Stimulated activated CD8-positive, alpha-beta memory T cell treated with anti-CD3 and anti-CD28 coated beads, Interleukin-2, amount 100 ng/mL, for 48 hours (primary cell): ENCODE measurements at places on chromosomes 1 and 21.

GRCh38 chr21:36065497-36066036, 4.3 kb upstream of the CBR1 start:
- no peak for DNase-seq

- no peak for DNase-seq
Observed at GRCh38 chr1:230057681-230058565, 9.1 kb upstream of the GALNT2 start.

DNA sequence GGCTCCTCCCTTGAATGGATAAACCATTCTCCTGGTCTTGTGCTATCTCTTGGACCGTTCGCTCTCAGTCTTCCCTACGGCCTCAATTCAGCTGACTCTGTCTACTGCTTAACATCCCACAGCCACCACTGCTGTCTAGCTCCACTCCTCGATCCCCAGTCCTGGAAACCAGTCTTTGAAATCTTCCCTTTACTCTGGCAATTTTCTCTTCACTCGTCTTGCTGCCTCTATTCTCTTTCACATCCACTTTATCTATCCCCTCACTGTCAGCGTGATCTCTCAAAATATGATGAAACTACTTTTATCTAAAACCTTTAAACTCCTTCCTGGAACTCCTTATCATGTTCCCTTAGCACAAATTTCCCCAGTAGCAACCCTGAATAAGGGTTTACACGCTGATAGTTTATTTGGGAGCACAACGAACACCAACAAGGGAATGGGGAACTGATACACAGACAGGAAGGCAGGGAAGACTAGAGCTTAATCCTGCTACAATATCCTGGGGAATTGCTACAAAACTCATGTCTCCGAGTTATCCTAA, 131.6 kb upstream of the SAMSN1 start:
- no peak for DNase-seq

- DNase-seq, result no peak
Observed at GRCh38 chr21:42027085-42027821, 17.1 kb upstream of the ZBTB21 start.

DNA sequence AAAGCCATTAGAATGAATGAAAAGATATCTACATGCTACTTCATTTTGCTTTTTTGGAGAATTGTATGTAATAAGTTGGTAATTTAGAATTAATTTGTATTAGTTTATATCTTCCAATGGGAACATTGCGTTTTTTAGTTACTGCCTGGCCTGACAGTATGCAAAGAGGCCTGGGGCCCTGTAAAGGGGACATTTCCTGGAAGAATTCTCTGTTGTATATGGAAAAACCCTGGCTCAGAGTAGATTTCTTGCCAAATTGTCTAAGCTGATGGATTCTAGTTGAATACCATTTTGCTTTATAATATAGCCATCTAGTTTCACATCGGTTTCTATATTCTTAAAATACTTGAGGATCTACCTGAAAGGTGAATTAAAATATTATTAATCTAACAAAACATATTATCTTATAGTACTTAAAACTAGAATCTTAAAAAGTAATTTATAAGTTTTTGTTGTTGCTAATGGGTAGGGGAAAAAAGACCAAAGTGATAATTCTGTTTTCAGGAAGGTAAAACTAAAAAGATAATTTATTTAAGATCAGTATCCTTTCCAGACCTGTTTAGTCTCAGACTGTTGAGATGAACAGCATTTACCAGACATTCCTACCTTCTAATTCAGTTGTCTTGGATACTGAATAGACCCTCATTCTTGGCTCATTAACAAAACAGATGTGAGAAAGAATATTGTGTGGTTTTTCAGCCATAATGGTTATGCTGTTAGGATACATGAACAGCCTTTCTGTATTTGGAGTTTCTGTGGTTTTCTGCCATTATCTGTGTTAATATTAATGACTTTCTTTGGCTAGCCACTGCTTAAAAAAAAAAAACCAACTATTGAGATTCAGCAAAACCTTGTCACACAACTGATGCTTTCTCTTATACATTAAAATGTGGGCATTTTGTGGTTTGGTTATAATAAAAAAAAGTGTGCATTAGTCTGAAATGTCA, 4.8 kb downstream of the AGO3 start:
- DNase-seq, result no peak

DNA sequence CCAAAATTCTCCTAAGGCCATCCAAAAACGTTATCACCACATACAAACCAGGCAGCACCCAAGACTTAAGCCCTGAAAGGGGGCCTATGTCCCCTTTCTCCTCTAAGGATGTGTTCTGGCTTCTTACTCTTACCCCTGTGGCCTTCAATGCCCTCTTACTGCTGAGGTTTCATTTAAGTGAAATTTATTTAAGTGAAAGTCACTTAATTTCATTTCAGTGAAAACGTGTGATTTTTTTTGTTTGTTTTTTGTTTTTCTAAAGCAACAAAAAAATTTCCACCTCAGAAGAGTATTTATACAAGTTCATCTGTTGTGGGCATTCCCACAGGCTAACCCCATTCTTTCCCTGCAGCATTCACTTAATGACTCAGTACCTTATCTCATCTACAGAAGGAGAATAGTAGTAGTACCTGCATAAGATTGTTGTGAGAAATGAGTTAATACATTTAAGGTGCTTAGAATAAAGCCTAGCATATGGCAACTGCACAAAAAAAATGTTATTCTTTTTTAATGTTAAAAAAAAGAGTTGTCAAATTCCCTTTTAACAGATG, 220.6 kb downstream of the CHRM3 start:
- no peak for DNase-seq

GRCh38 chr1:5329068-5329739, 663.0 kb downstream of the NPHP4 start:
- no peak for DNase-seq

DNA sequence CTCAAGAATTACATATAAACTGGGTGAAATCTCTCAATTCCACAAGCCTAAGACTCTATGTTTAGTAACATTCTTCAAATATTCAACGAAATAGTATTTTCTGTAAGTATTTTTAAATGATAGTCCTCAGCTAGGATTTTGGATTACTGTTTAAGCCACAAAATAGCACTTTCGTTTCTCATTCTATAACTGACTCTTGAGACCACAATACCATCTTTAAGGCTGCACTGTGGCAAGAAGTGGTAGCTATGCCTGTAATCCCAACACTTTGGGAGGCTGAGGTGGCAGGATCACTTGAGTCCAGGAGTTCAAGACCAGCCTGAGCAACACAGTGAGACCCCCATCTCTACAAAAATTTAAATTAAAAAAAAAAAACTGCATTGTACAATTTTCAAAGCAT, 126.7 kb downstream of the CDC42BPA start:
- no peak for DNase-seq

DNA sequence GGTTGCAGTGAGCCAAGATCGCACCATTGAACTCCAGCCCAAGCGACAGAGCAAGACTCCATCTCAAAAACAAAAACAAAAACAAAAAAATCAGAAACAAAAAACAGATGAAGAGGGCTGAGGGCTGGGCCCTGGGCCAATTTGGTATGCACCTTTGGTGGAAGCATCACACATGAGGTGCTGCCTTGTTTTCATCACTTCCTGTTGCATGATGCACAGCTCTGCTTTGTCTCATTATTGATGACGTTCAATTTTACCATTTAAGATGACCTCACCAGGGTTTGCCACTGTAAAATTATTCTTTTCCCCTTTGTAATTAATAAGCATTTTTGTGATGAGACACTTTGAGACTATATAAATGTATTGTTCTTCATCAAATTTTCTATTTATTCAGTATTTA, 9.8 kb upstream of the IFNAR2 start:
- DNase-seq, result no peak

DNA sequence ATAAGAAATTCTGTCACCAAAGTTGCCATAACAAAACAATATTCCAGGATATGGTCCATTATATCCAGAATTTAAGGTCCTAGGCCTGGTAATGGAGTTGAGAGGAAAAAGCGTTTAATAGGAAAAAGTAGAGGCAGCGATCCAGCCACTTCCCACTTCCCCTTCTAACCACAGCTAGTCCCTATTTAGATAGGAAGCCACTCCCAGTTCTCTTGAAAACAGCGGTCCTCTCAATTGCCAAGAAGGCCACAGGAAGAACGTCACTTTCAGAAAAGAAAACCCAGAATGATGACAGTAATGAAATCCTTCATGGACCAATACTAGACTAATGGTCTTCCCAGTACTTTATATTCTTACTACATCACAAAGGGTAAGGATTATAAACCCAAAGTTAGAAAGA, 38.6 kb downstream of the ABL2 start:
- DNase-seq, result no peak

- DNase-seq, result no peak
Observed at GRCh38 chr1:108865316-108865910, 8.5 kb upstream of the AKNAD1 start.

DNA sequence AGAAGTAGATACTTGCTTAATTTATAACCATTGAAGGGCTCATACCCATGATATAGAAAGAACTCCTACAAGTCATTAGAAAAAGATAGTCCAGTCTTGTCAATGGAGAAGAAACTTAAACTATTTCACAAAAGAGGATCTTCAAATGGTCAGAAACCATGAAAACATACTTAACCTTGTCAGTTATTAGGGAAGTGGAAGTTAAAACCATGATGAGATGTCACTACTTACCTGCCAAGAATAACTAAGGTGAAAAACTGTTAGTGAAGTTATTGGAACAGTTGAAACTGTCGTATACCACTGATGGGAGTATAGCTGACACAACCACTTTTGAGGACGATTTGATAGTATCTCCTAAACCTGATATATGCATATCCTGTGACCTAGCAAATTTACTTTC, 46.8 kb downstream of the OSBPL9 start:
- DNase-seq, result no peak

DNA sequence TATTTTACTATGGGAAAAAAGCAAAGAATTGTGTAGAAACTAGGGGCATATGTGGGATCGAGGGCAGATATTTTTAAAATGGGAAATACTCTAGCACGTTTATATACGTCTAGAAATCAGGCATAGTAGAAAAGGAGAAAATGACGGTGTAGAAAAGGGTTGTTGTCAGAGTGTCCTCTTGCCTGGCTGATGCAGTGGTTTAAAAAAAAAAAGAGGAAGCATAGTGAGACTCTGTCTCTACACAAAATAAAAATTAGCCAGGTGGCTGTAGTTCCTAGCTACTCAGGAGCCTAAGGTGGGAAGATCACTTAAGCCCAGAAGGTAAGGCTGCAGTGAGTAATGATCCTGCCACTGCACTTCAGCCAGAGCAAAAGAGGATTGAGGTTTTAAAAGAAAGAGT, 64.7 kb upstream of the LRRC7 start:
- DNase-seq, result no peak

- no peak for DNase-seq
Observed at GRCh38 chr21:44529503-44530125, 10.4 kb downstream of the KRTAP10-1 start.

- DNase-seq, result no peak
Observed at GRCh38 chr1:194084755-194085154, 898.3 kb upstream of the B3GALT2 start.

DNA sequence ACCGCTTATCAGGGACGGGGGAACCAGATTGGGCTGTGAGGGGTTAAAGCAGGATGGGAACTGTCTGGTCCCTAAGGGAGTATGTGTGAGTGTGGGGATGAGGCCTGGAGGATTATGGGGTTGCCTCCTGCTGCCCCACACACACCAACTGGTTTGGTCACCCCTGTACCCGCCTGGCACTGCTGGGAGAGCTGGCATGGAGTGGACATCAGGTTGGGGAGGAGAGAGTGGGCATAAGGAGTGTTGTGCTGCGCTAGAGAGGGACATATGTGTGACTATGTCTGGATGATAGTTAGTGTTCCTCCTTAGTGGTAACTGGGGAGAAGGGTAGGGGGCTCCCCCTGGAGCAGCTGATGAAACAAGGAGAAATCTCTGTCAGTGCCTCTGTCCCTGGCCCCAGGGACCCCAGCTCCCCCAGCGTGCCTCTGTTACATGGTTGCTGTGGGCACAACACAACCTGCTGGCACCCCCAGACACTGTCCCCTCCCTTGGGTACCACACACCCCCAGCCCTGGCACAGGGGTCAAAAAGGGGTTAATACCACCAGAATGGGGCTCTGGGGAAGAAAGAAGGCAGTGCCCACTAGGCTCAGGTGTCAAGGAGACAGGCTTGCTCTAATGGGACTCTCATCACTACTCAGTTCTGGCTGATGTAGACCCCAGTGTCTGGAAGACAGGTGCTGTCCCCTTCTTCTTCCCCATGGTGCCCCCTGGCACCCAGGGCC, 1.9 kb downstream of the ZBTB7B start:
- DNase-seq, result no peak

DNA sequence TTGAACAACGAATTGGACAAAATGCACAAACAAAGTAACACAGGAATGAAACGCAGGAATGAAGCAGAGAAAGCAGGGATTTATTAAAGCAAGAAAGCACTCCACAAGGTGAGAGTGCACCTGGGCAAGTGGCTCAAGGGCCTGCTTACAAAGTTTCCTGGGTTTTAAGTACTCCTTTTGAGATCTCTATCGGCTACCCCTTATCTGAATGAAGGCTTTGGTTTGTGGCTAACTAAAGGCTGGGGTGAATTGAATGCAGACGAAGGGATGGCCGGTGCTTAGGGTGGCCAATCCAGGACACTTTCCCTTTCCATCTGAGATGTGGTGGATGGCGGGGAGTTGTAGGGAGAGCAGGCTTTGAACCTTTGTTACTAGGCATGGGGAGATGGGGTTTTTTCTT, 151.4 kb upstream of the KIAA0040 start:
- no peak for DNase-seq

DNA sequence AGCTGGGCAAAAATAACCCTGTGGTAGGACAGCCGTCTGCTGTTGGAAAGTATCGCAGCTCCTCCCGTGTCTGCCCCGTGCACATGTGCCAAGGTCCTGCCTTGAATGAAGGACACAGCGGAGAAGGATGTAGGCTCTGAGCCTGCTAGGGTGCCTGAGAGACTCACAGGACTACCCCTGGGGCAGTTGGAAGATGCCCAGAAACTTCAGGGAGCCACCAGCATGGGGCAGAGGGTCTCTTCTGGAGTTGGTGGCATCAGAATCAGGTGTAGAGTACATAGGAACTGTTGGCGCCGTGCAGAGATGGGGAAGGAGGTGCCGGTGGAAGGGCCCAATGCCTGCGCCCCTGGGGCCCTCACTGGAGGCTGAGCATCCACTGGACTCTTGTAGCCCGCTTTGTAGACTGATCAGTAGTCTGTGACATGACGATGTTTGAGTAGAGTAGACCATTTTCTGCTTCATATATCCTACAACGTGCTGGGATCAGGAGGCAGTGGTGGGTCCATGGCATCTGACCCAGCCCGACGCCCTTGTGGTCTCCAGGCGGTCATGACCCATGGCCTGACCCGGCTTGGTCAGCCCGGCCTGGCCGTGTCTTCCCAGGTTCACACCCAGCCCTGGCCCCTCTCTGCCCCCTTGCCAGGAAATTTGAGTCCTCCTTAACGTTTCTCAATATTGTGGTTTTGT, 5.3 kb upstream of the C1orf174 start:
- DNase-seq, result no peak

- no peak for DNase-seq
Observed at GRCh38 chr1:248886237-248886895, 19.7 kb upstream of the PGBD2 start.
